ENCODE measurements at places on chromosomes 3 and 15.

- DNase-seq, result no peak
Measured at GRCh38 chr3:22106213-22106896, 355.3 kb upstream of the ZNF385D start.

- DNase-seq, result no peak
Measured at GRCh38 chr3:104032283-104032682, 1334.4 kb upstream of the ALCAM start.

DNA sequence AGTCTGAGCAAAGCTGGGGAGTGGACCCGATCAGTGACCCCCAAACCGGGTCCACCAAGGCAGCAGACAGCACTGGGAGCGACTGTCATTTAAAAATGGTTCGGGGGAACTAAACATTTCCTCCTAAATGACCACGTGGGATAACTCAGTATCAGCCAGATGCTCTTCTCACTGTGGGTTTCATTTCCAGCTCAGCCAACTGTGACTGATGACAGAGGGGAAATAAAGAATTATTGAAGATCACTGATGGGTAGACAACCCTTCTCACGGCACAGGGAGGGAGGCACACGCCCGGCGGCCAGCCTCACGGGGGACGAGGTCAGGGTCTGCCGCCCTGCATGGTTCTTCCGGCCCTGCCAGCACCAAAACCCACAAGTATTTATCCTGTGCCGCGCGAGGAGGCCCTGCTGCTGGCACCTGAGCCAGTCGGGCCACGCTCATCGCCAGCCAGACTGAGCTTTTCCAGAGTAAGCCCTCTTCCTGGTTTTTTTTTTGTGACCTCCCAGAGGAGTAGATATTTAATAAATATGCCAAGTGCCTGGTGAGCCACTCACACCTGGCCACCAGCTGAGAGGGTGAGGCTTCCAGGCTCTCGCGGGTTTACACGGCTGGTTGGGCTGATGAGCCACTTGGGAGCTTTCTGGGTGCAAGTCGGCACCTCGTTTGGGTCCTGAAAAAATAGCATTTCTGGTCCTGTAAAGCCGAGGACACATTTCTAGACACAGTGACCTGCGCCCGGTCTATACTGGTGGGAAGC is 6.2 kb downstream of the MELTF start:
- DNase-seq, result no peak

- no peak for DNase-seq
Measured at GRCh38 chr15:66269326-66270090, 16.0 kb upstream of the MEGF11 start.

All from stimulated activated CD4-positive, alpha-beta T cell treated with anti-CD3 and anti-CD28 coated beads, Interleukin-12 subunit alpha, Interleukin-12 subunit beta, amount 100 ng/mL, for 48 hours (primary cell).